Activated gamma-delta T cell treated with Interleukin-2 at 50 U/mL for 16 hours (primary cell): ENCODE measurements at places on chromosomes 2 and 18.

- no peak for DNase-seq
Observed at GRCh38 chr2:120037995-120038541, 25.2 kb downstream of the EPB41L5 start.

- no peak for DNase-seq
Observed at GRCh38 chr2:111155610-111156009, 34.9 kb downstream of the BCL2L11 start.

DNA sequence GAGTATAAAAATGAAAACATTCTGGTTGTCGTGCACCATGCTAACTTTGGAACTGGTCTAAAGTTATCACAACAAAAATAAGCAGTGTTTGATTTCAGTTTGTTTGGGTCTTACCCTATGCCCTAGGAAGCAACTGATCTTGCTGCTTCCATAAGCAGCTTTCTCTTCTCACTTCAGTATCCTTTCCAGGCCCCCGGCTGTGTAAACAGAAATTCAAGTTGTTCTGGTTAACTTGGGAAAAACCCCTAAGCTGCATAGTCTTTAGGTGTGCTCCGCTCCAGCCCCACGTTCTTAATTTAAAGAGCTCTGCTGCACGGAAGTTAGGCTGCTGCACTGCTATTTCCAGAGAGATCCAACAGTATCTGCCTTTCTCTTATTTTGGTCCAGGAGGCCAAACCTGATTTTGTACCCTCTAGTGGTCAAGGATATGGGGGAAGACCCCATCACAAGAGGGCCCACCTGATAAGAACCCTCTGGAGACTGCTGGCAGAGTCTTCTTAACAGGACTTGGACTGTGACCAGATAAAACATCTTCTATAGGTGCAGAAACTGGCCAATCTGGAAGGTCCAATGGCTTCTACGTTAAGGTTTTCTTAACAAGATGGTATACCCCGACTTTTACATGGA is 69.1 kb downstream of the FEZ2 start:
- no peak for DNase-seq

- DNase-seq, result no peak
Observed at GRCh38 chr2:226715347-226715990, 84.2 kb downstream of the IRS1 start.

- no peak for DNase-seq
Observed at GRCh38 chr2:137845422-137845821, 118.9 kb upstream of the HNMT start.
